Tibial artery (tissue), 4 donors: ENCODE measurements at places on chromosomes 16 and 17.

- no peak for DNase-seq
These were observed 4.7 kb upstream of the RBBP6 start for GRCh38 chr16:24534620-24535019.

DNA sequence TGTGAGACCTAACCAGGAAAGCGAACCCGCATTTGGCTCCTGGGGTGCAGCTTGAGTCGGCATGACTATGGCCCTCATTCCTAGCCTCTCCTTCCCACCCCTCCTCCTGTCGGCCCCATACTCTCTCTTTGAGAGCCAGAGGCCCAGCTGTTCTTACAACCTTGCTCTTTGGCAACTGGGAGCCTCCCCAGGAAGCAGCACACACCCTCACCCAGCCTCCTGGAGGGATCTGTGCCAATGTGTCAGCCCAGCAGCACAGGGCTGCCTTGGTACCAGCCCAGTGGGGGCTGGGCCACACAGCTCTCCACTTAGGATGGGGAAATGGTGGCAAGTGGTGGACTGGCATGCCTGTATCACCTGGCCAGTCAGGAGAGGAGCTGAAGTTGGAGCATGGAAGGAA, 70.3 kb upstream of the LGALS9 start:
- DNase-seq: no peak

GRCh38 chr16:61412562-61412961, 623.7 kb downstream of the CDH8 start:
- DNase-seq: no peak

- no peak for DNase-seq
These were observed 21.7 kb downstream of the FAM117A start for GRCh38 chr17:49742166-49742638.

DNA sequence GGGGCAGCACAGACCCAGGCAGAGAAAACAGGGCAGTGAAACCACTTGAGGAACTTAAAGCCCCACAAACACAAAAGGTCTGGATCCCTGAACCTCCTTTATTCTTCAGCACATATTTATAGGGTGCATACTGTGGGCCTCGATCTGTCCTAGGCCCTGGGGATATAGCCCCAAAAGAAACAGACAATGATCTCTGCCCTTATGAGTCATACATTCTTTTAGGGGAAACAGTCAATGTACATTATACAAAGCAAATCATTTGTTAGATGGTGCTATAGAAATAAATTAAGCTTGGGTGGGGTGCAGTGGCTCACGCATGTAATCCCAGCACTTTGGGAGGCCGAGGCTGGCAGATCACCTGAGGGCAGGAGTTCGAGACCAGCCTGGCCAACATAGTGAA, 10.0 kb upstream of the HES7 start:
- DNase-seq: no peak

DNA sequence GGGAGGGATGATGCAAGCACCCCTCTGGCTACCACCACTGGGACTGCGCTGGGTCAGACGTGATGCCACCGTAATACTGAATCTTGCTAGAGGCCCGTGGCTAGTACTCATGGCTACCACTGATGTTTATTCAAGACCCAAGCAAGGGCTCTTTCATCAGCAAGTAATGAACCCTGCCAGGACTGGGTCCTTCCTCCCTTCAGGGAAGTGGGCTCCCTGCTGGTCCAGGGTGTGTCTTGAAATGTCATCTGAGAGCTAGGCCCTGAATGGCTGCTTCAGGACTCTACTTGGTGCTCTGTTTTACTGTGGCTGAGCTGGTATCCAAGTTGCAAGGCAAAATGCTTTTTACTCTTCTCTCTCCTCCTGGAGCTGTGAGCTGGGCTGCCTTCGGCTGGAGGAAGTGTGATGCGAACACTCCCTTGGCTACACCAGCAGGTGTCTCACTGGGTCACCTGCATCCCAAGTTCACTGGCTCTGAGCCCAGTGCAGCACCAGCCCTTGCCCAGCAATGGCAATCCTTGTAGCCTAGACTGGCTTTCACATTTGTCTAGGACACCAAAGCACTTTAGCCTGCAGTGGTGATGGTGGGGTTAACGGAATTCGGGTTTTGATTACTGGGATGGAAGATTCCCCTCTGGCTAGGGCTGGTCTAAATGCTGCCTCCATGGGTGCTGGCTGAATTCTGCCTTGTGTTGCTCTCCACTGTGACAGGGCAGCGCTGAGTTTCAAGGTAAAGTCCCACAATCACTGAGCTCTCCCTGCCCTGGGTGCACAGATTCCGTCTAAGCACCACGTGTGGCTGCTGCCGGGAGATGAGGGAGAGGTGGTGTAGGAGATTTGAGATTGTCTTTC, 98.6 kb downstream of the USP22 start:
- DNase-seq: no peak

DNA sequence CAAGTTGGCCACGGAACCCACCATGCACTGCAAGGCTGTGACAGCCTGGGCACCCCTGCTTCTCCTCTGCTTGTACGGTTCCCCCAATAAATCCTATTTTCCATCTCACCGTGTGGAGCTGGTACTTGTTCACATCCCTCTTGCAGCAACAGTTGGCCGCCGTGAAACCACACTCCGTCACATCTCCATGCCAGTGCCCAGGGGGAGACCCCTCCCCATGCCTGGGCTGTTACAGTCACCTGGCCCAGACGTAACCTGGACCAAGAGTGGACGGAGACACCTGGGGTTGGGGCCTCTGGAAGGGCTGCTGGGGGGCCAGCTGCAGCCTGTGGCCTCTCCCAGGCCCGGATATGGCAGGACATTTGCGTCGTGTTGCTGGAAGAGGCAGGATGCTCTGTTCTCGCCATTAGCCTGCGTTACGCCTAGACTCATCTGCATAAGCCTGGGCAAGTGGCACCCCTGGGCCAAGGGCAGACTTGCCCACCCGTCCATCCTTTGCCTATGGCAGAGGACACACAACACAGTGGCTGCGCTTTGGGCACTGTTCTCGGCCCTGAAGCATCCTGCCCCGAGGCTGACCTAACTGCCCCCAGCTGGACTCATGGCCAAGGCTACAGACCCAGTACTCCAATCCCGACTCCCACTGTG, 14.2 kb upstream of the KREMEN2 start:
- no peak for DNase-seq

DNA sequence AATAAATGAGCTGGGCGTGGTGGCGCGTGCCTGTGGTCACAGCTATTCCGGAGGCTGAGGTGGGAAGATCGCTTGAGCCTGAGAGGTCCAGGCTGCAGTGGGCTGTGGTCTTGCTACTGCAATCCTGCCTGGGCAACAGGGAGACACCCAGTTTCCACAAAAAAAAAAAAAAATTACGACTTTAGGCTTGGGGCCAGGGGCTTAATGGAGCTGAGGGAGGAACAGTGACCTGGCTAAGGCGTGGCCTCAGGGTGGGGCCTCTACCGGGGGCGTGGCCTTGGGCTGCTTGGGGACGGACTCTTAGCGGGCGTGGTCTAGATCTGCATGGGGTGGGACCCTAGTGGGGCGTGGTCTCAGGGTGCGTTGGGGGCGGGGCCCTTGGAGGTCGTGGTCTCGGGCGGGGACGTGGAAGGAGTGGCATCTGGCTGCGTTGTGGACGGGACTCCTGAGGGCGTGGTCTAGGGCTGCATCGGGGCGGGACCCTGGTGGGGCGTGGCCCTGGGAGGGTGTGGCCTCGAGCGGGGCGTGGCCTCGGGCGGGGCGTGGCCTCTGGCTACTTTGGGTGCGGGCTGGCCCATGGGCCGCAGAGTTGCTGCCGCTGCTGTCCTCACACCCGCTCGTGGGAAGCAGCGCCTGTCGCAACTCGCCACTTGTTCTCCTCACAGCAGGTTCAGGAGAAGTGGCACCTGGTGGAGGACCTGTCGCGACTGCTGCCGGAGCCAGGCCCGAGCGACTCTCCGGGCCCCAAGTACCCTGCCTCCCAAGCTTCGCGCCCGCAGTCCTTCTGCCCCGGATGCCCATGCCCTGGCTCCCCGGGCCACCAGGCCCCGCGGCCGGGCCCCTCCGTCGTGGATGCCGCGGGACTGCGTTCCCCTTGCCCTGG, 5.8 kb upstream of the C17orf99 start:
- peak; percentile 90 for DNase-seq

DNA sequence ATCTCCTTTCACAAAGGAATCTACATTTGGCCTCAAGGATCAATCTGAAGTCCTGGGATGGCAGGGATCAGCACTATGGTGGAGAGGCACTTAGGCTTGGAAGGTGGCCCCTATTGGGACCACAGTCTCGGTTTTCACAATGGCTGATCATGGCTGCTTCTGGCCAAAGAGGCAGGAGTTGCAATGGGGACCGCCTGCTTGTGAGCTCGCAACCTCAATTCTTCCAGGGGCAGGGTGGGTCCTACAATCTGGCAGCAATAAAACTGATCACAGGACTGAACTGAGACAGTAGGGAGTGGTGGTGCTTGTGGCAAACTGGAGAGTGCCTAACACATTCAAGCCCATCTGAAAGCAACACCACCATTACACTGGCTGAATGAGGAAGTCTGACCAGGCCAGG, 83.1 kb downstream of the NETO2 start:
- DNase-seq: no peak

DNA sequence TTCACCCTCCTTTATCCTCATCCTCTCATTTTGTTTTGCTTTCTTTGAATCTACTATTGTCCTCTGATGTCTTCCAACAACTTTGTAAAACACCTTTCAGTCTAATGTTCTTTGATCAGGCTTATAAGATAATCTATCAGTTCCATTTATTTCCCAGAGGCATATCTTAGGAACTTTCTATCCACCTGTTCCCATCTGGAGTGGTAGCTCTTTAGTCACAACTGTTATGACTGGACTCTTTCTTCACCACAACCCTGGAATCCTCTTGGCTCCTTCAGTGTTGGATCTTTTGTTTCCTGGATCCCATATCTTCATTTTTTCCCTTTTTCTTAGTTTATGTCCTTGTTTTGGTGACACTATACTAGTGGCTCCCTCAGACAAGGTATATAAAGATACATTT, 23.5 kb downstream of the RPS6KB1 start:
- no peak for DNase-seq
